ENCODE measurements at places on chromosomes 6 and 20. TPM values are rescaled to one million over a fixed set of nuclear protein-coding genes. Genes with fewer than 3 reads are reported as not detected.

DNA sequence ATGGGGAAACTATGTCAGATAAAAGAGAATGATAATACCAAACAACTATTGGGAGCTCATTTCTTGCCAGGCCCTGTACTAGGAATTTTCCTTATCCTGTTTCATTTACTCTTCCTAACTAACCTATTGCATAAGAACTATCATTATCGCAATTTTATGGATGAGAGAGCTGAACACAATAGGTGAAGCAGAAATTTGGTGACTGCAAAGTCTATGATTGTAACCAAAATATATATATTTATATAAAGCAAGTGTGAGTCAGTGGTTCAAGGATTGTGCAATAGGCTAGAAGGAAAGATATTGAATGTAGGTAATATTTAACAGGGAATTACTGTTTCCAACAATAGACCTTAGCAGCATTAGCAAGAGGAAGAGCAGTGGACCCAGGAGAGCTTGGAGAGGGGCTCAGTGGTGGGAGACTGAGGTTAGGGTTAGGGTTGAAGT is 181.1 kb upstream of the TENT5A start:
- no peak for DNase-seq

- no peak for DNase-seq
These were observed 37.2 kb upstream of the CALHM6 start for GRCh38 chr6:116424001-116424400.

GRCh38 chr20:50916257-50916656 is 15.0 kb downstream of the ADNP start:
- DNase-seq: no peak

DNA sequence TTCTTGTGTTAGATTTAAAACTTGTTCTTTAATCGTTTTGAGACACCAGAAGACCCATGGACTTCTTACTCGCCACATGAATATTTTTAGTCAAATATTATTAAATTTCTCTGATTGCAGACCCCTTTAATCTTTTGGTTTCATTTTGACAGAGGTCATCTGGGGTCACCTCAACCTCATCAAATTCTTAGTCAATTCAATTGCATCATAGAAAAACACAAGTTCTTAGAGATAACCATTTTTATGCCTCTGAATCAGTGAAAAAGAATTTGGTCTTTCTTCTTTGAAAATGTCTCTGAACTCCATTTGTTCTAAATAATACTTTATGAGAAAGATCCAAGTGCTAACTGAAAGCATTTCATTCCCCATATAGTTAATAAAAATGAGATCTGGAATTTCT is 55.2 kb upstream of the CBLN4 start:
- DNase-seq: no peak

The WFDC13 gene
- not detected for polyA plus RNA-seq

The BMP7 gene
- polyA plus RNA-seq: 0.36 TPM

GRCh38 chr20:23242556-23243180 is 107.9 kb upstream of the NXT1 start:
- DNase-seq: no peak

The TNXB gene
- polyA plus RNA-seq: 13.7 TPM

- DNase-seq: no peak
These were observed 52.4 kb upstream of the ARMC2 start for GRCh38 chr6:108795814-108796213.

DNA sequence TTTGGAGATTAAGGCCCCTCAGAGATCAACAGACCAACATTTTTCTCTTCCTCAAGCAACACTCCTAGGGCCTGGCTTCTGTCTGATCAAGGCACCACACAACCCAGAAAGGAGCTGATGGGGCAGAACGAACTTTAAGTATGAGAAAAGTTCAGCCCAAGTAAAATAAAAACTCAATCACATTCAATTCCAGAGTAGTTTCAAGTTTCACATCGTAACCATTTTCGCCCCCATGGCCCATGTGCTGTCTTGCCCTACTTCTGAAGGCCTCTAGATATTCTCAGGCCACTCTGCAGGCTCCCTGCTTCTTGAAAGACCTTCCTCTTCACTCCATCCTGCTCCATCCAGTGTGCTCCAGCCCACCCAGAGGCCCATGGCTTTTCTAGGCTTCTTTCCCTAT is 4.2 kb downstream of the IL17A start:
- DNase-seq: no peak

GRCh38 chr6:170268216-170269129 is 22.4 kb downstream of the DLL1 start:
- no peak for DNase-seq

- DNase-seq: no peak
These were observed 7.8 kb upstream of the TFAP2A start for GRCh38 chr6:10422737-10423034.

DNA sequence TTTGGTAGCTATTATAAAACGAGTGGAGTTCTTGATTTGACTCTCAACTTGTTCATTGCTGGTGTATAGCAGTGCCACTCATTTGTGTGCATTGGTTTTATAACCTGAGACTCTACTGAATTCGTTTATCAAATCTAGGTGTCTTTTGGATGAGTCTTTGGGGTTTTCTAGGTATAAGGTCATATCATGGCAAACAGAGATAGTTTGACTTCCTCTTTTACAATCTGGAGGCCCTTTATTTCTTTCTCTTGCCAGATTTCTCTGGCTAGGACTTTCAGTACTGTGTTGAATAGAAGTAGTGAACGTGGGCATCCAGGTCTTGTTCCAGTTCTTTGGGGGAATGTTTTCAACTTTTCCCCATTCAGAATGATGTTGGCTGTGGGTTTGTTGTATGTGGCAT is 38.8 kb downstream of the SUMO4 start:
- DNase-seq: no peak

GRCh38 chr6:108068618-108069017 is 5.9 kb downstream of the OSTM1 start:
- DNase-seq: no peak

GRCh38 chr20:52529826-52530225 is 338.2 kb upstream of the ZFP64 start:
- DNase-seq: no peak

The SLC17A9 gene
- polyA plus RNA-seq: 34.4 TPM

DNA sequence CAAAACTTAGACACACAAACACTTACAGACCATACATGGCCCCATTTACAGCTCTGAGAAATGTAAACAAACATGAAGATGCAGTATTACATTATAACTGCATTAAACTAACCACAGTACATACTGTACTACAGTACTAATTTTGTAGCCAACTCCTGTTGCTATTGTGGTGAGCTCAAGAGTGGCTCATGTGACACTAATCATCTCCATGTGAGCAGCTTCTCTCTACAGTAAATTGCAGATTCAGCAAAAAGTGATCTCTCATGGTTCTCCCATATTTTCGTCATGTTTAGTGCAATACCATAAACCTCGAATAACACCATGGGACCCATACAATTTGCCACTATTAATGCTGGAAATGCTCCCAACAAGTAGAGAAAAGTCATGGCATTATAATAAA is 860.4 kb downstream of the EPHA7 start:
- no peak for DNase-seq

The POM121L2 gene
- not detected for polyA plus RNA-seq

- DNase-seq: no peak
These were observed 100.0 kb downstream of the RWDD2A start for GRCh38 chr6:83292900-83293843.

The OR2H2 gene
- polyA plus RNA-seq: not detected

GRCh38 chr20:58054780-58055373 is 173.6 kb downstream of the ANKRD60 start:
- DNase-seq: no peak

DNA sequence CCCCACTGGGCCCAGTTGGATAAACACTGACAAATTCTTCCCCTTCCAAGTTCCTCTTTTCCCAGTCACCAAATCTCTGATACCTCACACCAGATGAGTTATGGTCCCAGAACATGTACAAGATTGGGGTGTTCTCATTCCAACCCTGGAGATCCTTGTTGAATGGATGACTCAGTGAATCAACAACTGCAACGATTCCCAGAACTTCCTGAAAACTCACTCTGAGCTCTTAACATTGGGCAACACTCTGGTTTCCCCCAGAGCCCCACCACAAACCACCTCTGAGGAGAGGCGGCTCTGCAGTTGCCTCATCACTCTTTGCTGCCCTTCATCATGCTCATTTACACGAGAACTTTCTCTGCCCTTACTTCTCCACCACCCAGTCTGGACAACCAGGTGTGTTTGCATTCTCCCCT is 115.2 kb downstream of the MRPL14 start:
- DNase-seq: peak; percentile 57

DNA sequence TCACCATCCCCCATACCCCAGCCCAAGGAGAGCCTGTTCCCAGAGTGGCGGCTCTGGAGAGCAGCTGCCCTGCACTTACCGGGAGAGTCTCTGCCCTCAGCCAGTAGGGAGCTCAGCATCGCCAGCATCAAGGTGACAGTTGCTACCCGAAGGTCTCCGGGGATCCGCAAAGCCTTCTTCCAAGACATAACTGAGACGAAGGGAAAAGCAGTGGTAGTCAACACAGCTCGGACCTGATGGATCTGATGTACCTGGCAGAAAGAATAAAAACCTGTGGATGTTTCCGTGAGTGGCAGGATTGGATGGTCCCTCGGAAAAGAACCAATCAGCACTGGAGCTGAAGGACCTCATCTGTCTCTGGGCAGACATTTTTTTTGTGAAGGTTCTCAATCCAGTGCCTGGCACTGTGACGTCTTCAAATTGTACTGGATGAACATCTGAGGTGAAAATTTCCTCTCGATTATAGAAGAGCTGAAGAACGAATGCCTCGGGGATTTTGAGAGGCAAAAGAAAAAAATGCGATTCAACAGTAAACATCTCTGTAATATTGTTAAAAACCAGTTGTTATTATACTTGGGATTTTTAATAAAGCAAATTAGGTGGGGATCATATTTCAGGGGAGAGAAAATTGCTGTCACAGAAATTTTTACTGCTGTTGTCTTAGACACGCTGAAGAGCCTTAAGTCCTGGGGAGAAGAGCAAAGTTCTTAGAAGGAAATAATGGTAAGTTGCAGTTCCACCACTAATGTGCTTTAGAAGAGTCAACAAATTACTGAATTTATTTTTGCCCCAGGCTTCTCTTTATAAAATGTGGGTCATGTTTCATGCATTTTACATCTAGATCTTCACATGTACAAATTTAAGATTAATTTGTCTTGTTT is at the start of gene HLA-DQB1:
Gene HLA-DQB1 (minus strand): TSS at position 238 of the 881 bp plus-strand sequence. CDS start 50 bp downstream, at position 188.
- no peak for DNase-seq

DNA sequence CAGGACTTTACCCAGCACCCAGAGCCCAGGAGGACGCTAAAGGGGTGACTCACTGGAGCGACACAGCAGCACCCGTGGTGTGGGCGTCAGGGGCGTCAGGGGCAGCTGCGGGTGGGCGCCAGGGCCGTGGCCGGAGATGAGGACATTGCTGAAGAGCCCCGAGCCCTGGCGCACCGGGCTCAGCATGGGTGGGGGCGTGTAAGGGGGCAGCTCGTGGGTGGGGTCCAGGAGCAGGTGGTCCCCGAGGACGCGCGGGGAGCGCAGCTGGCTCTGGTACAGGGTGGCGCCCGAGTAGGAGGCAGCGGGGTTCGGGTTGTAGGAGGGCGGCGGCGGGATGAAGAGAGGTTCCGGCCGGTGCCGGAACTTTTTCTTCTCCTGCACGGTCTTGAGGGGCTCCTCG is 41.6 kb upstream of the MRPS10 start:
- DNase-seq: no peak

- no peak for DNase-seq
These were observed 163.4 kb downstream of the INSM1 start for GRCh38 chr20:20531283-20531682.

GRCh38 chr20:43583982-43584432 is 6.7 kb upstream of the IFT52 start:
- peak; percentile 75 for DNase-seq

The VARS2 gene
- polyA plus RNA-seq: 15.5 TPM

The C20orf204 gene
- polyA plus RNA-seq: 1.9 TPM

The IPCEF1 gene
- 2.3 TPM for polyA plus RNA-seq

DNA sequence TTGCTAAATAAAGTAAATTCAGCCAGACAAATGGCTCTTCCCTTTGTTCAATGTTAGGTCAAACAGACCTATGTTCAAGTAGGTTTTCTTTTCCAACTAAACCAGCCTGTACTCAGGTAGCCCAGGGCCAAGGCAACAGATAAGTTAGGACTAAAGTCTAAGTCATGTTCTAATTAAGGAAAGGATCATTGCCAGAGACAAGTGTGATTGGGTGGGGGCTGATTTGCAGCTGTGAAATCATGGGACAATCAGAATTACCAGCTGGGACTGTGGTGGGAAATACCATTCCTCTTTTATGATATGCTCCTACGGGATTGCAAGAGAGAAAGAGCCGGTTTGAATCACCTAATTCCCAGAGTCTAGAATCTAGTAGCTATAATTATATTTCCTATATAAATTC is 4.2 kb upstream of the FBXO30 start:
- DNase-seq: no peak

The SOX18 gene
- polyA plus RNA-seq: 7.3 TPM

- peak; percentile 94 for DNase-seq
These were observed at the start of gene CTSZ for GRCh38 chr20:59006864-59007664. Gene CTSZ (minus strand): TSS chr20:59007254. CDS start chr20:59007128, 126 bp downstream.

- no peak for DNase-seq
These were observed 97.1 kb upstream of the AKAP12 start for GRCh38 chr6:151142676-151143075.

The ACTR5 gene
- 5.6 TPM for polyA plus RNA-seq

- DNase-seq: no peak
These were observed 7.3 kb upstream of the PRPH2 start for GRCh38 chr6:42729731-42730130.

GRCh38 chr6:40903456-40903855 is 135.6 kb downstream of the UNC5CL start:
- no peak for DNase-seq

DNA sequence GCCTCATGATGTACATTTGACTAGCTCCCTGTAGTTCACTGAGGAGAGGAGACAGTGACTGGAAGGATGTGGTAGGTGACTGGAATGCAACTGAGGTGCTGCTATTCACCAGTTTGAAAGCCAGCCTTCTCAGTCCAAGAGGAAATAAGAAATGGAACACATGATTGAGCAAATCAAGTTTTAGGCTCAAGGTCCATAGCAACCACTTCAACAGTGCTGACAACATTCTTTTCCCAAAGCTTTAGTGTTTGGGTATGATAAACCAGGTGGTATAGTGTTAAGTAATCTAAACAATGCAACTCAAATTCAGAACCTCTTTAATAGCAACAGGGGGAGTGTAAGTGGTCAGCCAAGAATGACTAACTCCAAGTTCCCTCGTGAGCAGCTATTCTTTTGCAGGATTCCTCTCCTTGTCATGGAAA is 9.2 kb downstream of the ZHX3 start:
- DNase-seq: no peak

The DEFB127 gene
- polyA plus RNA-seq: not detected

- no peak for DNase-seq
These were observed 754.0 kb upstream of the ADGRB3 start for GRCh38 chr6:67880939-67881705.

DNA sequence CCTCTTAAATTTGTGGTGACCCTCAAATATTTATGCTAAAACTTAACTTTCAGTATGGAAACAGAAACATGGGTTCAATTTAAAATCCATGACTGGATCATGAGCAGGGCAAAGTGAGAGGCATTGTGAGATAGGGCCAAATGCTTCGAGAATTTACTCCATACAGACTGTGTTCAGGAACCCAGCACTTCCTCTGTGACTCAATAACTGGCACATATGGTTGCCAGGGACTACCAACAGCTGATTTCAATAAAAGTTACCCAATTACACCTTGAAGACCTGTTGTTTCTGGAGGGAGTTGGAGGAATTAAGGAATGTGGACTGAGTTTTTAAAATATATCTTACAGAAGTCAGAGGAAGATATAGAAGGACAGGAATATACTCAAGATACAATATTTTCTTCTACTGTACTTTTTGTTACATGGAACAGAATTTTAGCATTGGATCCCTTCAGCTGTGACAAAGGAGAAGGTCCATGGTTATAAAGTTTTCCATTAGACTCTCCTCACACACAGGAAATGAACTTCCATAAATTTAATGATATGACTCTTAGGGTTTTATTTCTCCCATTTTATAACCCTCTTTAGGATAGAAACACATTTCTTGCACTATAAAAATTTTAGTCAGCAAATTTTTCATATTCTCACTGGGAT is 258.5 kb downstream of the KHDC1L start:
- no peak for DNase-seq

All from spleen (tissue), 13 donors.